Stimulated activated CD4-positive, alpha-beta T cell treated with anti-CD3 and anti-CD28 coated beads, Interleukin-1b, Interleukin-23, amount 100 ng/mL, for 1 hour (primary cell): ENCODE measurements at places on chromosomes 6 and 20.

- DNase-seq = no peak
These were observed 36.6 kb downstream of the MGME1 start for GRCh38 chr20:18005170-18005989.

DNA sequence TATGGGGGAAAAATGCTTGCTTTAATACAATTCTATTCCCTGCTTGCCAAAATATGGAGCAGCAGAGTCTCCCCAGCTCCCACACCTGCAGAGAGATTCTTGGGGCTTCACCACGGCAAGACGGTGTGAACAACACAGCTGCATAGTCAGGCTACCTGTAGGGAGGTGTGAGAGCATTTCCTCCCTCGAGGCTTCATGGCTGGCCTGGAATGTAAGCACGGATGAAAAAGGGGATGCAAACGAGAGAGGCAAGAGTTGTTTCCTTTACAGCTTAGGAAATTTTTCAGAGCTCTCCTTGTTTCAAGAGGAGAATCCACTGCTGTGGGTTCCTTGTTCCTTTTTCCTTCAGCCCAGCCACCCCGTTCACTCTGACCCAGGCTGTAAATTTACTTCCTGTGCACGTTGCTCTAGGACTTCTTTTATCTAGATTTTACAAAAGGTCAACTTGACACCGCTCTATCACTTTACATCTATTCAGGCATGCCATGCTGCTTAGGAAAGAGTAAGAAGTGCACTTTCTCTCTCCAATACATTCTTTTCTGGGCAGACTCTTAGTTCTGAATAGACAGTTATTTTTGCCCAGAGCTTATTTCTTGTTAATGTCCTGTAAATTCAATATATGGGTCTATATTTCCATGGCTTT lies 197.1 kb downstream of the KHDC1L start:
- no peak for DNase-seq

- DNase-seq = no peak
These were observed 72.6 kb upstream of the LY86 start for GRCh38 chr6:6515691-6516607.

GRCh38 chr6:136979206-136979605 lies 57.1 kb downstream of the SLC35D3 start:
- DNase-seq = no peak

DNA sequence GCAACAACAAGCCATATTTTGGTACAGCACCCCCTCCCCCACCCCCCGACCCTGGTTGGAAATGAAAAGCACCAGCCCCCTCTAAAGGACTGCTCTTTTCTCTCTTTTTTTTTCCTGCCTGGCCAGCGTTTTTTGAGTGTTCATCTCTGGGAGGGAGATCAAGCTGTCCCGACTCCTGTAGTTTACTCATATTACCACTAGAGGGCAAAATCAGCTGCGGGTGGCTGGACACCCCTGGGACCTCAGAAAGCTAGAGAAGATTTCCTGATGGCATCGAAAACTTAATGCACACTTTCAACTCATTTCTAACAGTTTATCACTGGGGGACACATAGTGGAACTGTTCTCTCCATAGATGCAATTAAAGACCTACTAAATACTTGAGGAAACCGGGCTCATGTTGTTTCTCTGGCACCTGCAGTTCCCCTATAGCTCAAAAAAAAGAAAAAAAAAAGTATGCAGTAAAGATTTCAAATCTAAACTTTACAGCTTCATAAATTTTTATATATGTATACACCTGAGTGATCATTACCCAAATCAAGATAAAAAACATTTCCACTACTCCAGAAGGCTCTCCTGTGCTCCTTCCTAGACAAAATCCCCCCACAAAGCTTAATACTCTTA lies 24.4 kb downstream of the CNBD2 start:
- DNase-seq = no peak

GRCh38 chr6:83354747-83355146 lies 76.1 kb downstream of the ME1 start:
- no peak for DNase-seq

DNA sequence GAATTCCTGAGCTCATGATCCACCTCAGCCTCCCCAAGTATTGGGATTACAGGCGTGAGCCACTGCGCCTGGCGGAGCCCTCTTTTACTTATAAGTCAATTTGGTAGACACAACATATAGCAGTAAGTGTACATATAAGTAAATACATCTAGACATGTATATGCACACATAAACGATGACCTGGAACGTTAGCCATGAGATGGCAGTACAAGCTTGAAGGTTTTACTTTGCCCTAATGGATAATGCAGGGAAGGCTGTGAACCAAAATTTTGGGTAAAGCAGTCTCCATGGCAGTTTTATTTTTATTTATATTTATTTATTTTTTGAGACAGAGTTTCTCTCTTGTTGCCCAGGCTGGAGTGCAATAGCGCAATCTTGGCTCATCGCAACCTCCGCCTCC lies 2.4 kb upstream of the GNMT start:
- no peak for DNase-seq

DNA sequence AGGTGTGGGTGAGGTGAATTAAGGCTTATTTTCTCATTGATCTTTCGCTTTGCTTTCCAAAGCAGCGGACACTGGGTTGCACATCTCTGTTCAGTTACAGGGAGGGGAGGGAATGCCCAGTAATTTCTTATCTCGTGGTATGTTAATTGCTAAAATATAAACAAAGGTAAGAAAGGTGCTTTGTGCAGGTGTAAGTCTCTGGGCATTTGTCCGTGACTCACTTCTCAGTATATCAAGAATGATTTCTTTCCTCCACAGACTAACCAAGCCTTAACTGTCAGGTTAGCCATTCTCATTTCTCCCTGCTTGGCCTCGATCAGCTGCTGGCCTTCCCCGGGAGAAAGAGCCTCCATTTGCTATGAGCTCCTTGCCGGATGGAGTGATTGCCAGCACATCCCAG lies 862.1 kb downstream of the KIF16B start:
- DNase-seq = no peak

DNA sequence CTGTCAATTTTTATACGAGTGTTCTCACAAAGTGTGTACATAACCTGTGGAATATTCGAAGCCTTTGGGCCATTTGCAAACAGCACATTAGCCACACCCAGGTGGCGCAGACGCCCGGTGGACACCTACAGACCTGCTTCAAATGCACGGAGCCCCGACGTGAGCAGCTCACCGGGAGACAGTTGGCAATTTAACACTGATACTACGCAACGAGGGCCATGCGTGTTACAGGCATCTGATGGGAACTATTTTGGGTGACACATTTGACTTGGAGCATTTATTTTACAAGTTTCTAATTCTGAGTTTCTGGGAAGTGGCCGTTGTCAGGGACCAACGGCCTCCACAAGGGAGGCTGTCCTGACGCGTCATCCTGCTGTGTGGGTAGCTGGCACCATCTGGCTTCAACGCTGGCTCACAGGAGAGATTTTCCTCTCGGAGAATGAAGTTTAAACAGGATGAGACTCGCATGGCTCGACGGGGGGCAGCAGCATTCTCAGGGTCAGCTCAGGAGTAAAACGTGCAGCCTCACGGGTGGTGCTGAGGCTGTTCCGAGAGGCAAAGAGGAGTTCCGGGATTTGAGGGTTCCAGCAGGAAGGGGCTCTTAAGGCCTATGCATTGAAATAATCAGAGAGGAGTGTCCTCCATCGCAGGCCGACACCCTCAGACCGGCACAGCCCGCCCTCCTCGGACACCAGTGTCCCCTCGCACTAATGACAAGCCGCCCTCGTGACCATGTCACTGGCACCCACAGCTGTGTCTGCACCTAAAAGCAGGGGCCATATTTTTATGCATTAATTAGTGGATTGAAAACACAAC lies 207.4 kb downstream of the DLL1 start:
- DNase-seq = no peak

DNA sequence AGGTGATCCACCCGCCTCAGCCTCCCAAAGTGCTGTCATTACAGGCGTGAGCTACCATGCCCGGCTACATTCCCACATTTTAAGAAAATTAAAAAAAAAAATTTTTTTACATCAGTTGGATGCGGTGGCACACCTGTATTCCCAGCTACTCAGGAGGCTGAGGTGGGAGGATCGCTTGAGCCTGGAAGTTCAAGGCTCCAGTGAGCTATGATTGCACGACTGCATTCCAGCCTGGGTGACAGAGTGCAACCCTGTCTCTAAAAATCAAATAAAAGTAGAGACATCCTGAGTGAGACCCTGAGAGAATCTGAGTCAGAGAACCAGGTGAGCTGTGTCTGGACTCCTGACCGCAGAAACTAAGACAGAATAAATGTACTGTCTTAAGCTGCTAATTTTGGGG lies 38.8 kb downstream of the PIM1 start:
- DNase-seq = no peak

DNA sequence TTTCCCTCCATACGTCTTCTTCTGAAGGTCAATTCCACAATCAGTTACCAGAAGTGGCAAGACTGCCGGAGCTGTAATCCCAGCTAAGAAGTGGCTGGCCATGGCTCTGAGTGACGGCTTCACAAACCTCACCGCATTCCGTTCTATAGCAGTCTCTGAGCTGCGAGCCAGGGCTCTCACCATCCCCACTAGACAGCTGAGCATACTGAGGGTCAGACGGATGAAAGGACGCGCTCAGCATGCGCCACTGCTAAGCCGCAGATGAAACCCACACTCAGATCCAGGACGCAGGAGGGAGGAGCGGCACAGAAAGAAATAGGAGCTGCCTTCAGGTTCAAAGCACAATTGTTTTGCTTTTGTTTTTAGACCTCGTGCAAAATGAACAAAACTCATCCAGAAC lies 97.9 kb downstream of the ANKRD60 start:
- DNase-seq = no peak

DNA sequence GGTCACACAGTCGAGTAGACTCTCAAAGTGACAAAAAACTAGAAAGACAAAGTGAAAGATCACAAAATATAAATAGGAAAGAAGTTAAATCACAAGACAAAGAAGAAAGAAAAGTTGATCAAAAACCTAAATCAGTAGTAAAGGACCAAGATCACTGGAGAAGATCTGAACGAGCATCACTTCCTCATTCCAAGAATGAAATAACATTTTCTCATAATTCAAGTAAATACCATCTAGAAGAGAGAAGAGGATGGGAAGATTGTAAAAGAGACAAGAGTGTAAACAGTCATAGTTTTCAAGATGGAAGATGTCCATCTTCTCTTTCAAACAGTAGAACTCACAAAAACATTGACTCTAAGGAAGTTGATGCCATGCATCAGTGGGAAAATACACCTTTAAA lies 31.6 kb upstream of the GJA10 start:
- no peak for DNase-seq

DNA sequence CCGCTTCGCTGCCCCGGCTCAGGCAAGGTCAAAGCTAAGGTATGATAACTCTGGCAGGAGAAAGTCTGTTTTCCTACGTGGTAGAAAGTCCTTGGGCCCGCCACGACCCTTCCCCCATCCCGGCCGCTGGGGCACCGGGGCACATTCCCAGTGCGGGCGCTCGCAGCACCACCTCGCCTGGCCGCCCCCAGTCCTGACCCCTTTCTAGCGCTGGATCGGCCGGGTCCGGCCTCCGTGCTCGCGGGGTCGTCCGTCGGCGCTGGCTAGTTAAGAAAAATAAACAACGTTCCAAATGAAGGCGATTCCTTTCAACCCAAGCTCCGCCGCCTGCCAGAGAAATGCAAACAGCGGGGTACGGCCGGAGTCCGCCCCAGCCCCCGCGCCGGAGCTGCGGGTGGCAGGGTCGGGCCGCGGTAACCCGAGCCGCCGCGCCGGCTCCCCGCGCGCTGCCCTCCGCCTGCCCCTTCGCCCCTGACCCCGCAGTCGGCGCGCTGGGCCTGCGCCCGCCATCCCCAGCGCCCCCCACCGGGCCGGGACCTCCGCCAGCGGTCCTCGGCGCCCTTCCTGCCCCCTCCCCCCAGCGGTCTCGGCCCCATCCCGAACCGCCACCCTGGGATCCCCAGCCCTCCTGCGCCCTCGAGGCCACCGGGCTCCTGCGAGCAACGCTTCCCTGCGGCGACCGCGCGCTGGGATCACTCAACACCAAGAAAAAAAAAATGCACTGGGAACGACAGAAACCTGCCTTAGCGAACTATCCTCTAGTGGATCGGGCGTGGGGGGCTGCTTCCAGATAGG lies 37.6 kb downstream of the NCR2 start:
- DNase-seq = no peak

- no peak for DNase-seq
These were observed 208.8 kb upstream of the SUPT3H start for GRCh38 chr6:45586216-45587171.

DNA sequence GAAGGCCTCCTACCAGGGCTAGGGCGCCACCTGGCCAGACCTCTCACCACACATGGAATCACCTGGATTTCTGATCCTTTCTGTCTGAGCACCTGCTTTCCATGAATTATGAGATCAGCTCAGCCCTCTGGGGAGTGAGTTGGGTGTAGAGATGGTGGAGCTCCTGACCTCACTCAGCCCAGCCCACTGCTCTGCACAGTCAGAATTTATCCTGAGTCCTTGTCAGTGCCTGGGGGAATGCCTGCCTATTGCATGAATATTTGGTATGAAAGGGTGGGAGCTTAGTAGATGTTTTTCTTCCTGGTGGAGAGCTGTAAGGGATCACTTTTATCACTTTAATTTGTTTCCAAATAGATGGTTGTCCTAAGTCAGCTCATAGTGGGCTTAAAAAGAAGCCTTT lies 47.5 kb downstream of the DTD1 start:
- DNase-seq = no peak

GRCh38 chr6:123062670-123063069 lies 66.6 kb downstream of the CLVS2 start:
- DNase-seq = no peak

DNA sequence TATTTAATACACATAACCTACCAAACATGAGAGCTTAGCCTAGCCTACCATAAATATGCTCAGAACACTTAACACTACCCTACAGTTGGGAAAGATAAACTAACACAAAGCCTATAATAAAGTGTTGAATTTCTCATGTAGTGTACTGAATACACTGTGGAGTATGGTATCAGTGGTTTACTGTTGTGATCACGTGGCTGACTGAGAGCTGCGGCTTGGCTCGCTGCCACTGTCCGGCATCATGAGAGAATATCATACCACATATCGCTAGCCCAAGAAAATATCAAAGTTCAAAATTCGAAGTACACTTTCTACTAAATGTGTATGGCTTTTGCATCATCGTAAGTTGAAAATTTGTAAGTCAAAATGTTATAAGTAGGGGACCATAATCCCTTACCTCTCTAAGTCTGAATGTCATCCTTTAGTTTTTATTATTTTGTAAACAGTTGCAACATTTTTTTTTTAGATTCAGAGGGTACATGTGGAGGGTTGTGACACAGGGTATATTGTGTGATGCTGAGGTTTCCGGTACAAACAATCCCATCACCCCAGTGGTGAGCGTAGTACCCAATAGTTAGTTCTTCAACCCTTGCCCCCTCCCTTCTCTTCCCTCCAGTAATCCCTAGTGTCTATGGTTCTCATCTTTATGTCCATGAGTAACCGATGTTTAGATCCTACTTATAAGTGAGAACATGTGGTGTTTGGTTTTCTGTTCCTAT lies 14.6 kb upstream of the TAAR1 start:
- DNase-seq = no peak
